ENCODE measurements at places on chromosomes 2 and 18. TPM values are rescaled to one million over a fixed set of nuclear protein-coding genes. Genes with fewer than 3 reads are reported as not detected.

The NAT8 gene
- not detected for total RNA-seq

The REEP1 gene
- total RNA-seq, result 1.3 TPM

The NXPH2 gene
- total RNA-seq, result 1.3 TPM

The RANBP2 gene
- total RNA-seq, result 87.2 TPM

The SP140L gene
- total RNA-seq, result 1.9 TPM

- H3K4me1 ChIP-seq, result no peaks in the 10 kb centered on the region
- no peaks in the 10 kb centered on the region for H3K27me3 ChIP-seq
- no peak overlapping the region for H3K4me3 ChIP-seq
- DNase-seq, result no peak
These were observed 136.3 kb downstream of the OLA1 start for GRCh38 chr2:174112073-174112472.

GRCh38 chr2:3403587-3404334 is 24.3 kb downstream of the TRAPPC12 start:
- peaks cover 36% of the 10 kb centered on the region for H3K36me3 ChIP-seq
- DNase-seq, result no peak
- H3K4me3 ChIP-seq, result no peak overlapping the region
- H3K27ac ChIP-seq, result no peak overlapping the region

DNA sequence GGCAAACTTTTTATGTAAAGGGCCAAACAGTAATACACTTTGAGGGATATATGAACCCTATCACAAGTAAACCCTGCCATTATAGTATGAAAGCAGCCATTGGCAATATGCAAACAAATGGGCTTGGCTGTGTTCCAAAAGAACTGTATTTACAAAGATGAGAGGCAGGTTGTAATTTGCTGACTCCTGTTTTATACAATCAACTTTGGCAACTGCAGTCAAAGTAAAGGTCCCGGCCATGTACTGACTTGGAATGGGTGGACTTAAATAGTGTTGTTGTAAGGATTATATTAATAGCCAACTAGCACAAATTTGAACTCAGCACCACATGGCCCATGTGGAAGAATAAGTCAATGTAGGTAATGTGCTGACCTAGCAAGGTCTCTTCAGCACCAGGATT is 223.4 kb downstream of the WDPCP start:
- H3K36me3 ChIP-seq, result no peaks in the 10 kb centered on the region
- H3K27me3 ChIP-seq, result no peaks in the 10 kb centered on the region
- no peaks in the 10 kb centered on the region for H3K4me1 ChIP-seq
- DNase-seq, result no peak
- H3K27ac ChIP-seq, result no peak overlapping the region

DNA sequence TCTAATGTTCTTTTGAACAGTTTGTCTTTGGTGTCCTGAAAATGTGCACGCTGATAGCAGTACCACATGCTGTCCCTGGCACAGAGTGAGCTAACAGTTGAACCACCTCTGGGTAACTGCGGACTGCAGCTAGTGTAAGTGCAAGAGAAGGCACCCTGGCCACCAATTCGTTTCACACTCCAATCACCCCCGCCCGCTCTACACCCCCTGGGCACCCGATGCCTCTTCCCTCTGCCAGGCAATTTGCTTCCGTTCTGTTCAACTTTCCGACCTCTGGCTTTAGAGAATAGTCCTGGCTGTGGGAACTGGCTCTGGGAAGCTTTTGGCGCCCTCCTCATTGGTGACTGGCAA is 1.4 kb downstream of the DOCK10 start:
- H3K4me1 ChIP-seq, result no peaks in the 10 kb centered on the region
- H3K36me3 ChIP-seq, result no peaks in the 10 kb centered on the region
- H3K27me3 ChIP-seq, result peaks cover 24% of the 10 kb centered on the region
- H3K27ac ChIP-seq, result no peak overlapping the region
- H3K4me3 ChIP-seq, result peak overlapping the region; percentile 58
- DNase-seq, result no peak

GRCh38 chr2:12265646-12266045 is 451.1 kb upstream of the TRIB2 start:
- H3K4me1 ChIP-seq, result peaks cover 6% of the 10 kb centered on the region
- DNase-seq, result no peak
- H3K4me3 ChIP-seq, result no peak overlapping the region
- H3K27ac ChIP-seq, result no peak overlapping the region
- H3K27me3 ChIP-seq, result peaks cover 2% of the 10 kb centered on the region

DNA sequence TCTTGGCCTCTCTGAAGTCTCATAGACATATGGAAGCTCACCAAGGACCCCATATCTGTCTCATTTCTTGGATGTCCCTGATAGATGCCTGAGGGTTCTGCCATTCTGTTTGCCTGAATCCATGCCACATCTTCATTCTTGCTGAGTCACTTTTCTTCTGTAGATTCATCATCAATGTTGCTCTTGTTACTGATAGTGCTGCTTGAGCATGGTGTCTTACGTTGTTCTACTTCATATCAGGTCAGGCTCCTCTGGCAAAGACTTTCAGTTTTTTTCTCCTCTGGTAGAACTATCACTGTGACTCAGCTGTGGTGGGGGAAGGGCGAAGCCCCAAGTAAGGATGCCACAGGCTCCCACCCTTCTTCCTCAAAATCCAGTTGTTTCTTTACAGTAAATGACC is 885.2 kb downstream of the DCDC2C start:
- 0 out of 2 replicates have a peak, but pooled peaks cover 2% of the 10 kb centered on the region for H3K4me1 ChIP-seq
- H3K27ac ChIP-seq, result no peak overlapping the region
- H3K27me3 ChIP-seq, result no peaks in the 10 kb centered on the region
- no peak overlapping the region for H3K4me3 ChIP-seq
- DNase-seq, result no peak
